EL (cell line): ENCODE measurements at places on chromosomes 6 and 20.

DNA sequence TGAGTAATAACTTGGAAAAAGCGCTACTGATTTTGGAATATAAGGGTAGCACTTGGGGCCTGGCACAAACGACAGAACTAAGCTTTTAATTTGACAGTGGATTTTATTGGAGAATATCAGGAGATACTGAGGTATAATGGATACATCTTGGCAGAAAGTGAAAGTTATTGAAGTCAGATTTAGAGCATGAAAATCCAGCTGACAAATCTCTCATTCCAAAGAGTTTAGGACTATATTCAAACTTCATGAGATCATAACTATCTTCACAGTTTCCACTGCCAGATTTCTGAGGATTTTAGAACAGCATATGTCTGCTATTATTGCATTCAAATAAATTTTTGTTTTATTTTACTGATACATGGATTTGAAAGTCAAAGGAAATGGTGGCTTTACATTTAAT is 132.3 kb upstream of the THEMIS start:
- no peak for DNase-seq

DNA sequence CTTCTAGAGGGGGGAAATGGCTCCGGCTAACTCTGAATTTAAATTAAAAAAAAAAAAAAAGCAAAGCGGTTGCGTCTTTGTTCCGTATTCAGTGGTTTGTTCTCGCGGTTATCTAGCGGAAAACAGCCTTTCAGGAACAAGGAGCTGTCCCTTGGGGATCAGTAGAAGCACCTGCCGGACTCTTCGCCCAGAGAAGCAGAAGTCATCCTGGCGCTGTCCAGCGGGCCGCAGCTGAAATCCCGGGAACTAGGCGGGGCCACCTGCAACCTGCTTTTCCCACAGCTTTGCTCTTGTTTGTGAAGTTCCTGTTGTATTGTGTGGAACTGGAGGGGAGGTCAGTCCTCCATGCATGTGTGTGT is 43.9 kb upstream of the GJE1 start:
- DNase-seq, result peak; percentile 50

- no peak for DNase-seq
Measured at GRCh38 chr20:2305029-2305428, 9.2 kb downstream of the TGM3 start.

DNA sequence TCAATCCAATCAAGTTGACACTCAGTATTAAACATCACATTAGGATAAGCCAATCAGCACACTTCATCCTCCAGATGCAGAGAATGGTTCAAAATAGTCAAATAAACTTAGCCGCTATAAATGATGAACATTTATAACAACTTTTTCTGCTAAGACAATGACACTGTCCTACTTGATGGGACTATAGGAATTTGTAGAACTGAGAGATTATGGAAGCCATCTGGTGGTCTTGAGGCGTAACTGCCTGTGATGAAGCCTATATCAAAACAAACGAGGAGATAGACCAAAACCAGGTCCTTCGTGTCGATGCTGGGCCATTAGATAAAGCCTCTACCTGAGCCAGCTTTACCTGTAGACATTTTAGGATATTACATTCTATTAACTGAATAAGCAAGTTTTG is 631.1 kb downstream of the COL12A1 start:
- DNase-seq, result peak; percentile 30

- no peak for DNase-seq
Measured at GRCh38 chr6:161200610-161201370, 73.1 kb downstream of the AGPAT4 start.

- DNase-seq, result no peak
Measured at GRCh38 chr6:137801352-137802114, 65.5 kb upstream of the TNFAIP3 start.

- DNase-seq, result peak; percentile 31
Measured at GRCh38 chr6:142679907-142680700, 264.9 kb downstream of the HIVEP2 start.

DNA sequence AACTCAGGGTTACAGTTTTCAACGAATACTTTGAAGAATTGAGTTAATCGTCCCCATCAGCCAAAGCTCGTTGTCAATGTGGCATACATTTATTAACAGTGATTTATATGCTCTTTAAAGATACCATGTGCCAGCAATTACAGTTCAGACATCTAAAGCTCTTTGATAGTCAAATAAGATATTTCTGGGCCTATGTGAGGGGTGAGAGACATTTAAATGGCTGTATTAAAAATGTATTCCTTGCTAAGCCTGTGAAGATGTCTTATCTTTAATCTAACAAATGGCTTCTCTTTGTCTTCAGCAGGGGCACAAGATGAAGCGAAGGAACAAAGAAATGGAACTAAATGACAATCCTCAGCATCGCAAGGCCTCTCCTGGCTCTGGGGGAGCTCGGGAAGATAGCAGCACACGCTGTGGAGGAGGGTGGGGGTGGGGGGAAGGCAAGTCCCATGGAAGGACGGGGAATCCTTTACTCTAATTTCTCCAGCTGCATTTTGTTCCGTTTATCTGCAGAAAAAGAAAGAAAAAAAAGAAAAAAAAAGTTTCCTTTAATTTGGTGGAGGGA is 523.6 kb downstream of the KIF16B start:
- no peak for DNase-seq

DNA sequence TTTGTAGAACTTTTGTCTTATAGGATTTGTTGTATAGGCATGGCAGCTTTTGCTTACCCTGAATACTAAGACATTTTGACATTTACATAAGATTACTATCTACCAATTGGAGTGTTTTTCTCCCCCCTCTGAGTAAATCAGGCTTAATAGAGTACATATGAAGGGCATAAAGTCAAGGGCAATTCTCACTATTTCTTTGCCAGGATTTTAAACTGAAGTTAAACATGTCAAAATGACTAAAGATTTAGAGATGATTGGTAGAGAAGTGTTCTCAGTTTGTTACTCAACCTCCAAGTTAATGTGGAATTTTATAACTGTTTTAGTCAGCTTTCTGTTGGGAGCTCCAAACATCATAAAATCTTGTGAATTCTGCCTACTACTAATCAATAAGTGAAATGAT is 157.8 kb downstream of the CDKAL1 start:
- DNase-seq, result no peak

GRCh38 chr6:108294297-108294726 is 542 bp upstream of the AFG1L start:
- DNase-seq, result no peak

GRCh38 chr6:444653-445275 is 53.2 kb downstream of the IRF4 start:
- DNase-seq, result no peak

- DNase-seq, result no peak
Measured at GRCh38 chr6:157226026-157226625, 97.2 kb downstream of the TMEM242 start.

DNA sequence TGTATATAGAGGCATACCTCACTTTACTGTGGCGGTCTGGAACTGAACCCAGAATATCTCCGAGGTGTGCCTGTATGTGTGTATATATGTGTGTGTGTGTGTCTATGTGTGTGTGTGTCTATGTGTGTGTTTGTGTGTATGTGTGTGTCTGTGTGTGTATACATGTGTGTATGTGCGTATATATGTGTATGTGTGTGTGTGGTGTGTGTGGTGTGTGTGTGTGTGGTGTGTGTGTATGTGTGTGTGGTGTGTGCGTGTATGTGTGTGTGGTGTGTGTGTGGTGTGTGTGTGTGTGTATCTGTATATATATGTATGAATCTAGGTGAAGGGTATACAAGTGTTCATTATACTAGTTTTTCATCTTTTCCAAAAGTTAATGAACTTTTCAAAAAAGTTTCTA is 4.2 kb upstream of the NPEPL1 start:
- DNase-seq, result no peak

DNA sequence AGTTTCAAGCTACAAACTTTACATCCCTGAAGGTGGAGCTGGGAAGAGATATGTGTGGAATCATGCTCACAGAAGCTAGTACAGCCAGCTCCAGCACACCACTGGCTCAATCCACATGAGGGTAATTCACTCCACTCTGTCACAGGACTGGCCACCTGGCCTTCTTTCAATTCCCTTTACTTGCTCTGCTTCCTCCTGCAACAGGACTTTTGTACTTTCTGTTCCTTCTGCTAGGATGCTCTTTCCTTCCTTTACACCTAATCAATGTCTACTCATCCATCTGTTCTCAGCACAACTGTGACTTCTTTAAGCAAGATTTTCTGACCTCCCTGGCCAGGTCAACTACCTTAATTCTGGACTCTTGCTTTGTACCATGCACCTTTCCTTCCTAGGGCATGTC is 39.4 kb upstream of the MYB start:
- no peak for DNase-seq

- peak; percentile 83 for DNase-seq
Measured at GRCh38 chr6:28943557-28944411, 20.0 kb upstream of the TRIM27 start.

DNA sequence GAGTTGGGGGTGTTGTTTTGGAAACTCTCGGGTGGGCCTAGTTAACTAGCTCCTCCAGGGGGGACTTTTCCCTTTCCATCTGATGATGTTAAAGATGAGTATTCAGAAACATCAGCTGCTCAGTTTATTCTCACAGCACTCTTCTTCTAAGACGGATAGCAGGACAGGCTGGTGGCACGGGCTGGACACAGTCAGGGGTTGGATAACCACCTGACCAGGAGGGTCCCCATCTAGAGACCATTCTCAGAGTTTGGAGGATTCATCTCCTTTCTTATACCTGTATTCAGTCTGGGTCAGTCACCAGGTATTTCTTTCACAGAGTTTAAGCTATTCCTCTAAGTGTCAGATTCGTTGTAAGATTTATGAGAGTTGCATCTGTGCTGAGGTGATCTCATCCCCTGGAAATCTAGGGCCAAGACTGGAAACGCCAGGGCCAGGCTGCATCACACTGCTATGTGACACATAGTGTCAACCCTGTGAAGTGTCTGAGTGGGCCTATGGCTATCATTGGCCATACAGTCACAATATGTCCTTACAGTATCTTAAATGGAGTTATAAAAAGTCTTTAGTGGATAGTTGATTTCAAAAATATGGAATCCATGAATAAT is 111.7 kb downstream of the FAM50B start:
- DNase-seq, result peak; percentile 75

- peak; percentile 30 for DNase-seq
Measured at GRCh38 chr6:139713424-139713823, 339.0 kb upstream of the CITED2 start.

GRCh38 chr6:37371154-37372083 is 17.6 kb downstream of the RNF8 start:
- DNase-seq, result no peak

GRCh38 chr6:119024111-119024510 is 54.4 kb downstream of the FAM184A start:
- DNase-seq, result no peak

- DNase-seq, result peak; percentile 82
Measured at GRCh38 chr6:1131285-1132079, 180.4 kb upstream of the FOXQ1 start.

- DNase-seq, result no peak
Measured at GRCh38 chr6:22349051-22349450, 52.2 kb upstream of the PRL start.

GRCh38 chr20:37944456-37944981 is 41.6 kb downstream of the VSTM2L start:
- DNase-seq, result no peak

DNA sequence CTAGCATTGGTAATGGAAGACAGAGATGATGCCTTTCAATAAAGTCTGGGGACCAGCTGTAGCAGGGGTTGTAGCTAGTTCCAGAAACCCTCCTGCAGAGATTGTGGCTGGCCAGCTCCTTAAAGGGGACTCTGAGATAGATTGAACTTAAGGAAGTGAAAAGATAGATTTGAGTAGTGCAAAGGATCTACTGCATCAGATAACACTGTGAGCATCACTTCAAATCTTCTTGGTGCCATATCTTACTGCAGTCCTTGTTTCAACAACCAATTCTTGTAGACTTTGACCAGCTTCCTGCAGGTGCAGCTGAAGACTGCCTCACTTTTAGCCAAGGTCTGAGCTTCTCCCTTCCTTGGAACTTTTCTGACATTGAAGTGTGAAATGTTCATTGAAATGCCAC is 14.8 kb upstream of the CEP162 start:
- DNase-seq, result no peak

DNA sequence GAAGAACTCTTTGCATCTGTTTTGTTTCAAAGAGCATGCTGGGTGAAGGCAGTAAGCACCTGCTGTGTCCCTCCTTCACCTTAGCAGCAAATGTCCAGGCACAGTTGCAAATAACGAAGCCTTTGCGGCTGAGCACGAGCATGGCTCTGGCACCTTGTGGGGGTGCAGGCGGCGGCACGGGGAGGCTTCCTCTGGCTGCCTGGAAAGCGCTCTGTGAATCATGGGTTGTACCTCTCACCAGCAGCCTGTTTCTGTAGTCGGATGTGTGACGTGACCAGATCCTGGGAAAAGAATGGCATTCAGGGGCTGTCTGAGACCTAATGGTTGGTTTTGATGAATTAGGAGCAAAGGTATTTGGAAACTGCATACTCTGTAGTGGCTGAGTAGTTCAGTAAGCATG is 144.8 kb downstream of the DTNBP1 start:
- no peak for DNase-seq

DNA sequence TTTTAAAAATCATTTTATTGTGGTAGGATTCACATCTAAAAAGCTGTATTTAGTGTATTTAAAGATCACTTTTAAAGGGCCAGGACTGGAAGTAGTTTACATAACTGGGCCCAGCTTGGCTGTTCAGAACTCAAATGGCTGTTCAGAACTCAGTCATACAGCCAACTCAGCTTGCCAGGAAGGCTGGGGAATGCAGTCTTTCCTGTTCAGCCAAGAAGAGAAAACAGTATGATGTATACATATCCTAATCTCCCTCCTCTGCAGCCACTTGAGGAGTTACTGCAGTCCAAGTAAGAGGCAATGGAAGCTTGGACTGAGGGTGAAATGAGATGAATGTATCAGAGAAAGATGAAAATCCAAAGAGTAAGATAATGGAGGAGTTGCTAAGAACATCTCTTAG is 24.6 kb downstream of the DSTN start:
- no peak for DNase-seq

GRCh38 chr20:39651645-39652325 is 689.6 kb downstream of the DHX35 start:
- DNase-seq, result no peak

DNA sequence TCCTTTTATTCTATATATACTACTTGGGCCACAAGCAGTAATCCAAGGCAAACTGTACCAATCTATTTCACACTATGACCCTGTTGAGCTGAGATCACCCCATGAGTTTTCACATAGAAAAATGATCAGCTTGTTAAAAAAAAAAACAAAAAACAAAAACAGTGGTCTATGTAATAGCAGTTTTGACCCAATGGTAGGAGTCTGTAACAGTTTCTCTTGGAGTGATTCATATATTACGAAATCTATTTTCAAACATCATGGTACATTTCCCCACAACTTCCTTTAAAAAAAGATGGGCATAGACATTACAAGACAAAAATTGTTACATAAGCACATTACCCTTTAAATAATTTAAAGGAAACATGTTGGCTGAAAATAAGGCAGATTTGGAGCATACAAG is 78.1 kb downstream of the PRSS35 start:
- DNase-seq, result no peak

DNA sequence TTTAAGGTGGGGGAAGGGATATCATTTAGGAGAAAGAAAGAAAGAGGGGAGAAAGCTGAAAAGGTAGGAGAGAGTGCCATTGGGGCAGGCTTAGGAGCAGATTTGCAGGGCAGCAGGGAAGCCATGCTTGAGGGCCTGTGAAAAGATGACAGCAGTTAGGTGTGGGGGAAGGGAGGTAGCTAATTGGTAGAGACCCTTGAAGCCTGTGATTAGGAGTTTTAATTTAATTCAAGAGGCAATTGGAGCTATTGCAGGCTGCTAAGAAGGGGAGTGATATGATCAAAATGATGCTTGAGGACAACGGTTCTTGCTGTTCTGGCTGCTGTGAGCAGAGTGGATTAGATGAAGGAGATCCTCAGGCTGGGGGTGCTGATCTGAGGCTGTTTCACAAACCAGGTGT is 24.5 kb upstream of the SEC63 start:
- DNase-seq, result no peak

GRCh38 chr20:16472045-16472872 is 101.0 kb downstream of the KIF16B start:
- peak; percentile 6 for DNase-seq
